Activated naive CD8-positive, alpha-beta T cell treated with anti-CD3 and anti-CD28 coated beads, Interleukin-2, amount 50 U/mL, for 16 hours (primary cell): ENCODE measurements at places on chromosomes 2 and 18.

DNA sequence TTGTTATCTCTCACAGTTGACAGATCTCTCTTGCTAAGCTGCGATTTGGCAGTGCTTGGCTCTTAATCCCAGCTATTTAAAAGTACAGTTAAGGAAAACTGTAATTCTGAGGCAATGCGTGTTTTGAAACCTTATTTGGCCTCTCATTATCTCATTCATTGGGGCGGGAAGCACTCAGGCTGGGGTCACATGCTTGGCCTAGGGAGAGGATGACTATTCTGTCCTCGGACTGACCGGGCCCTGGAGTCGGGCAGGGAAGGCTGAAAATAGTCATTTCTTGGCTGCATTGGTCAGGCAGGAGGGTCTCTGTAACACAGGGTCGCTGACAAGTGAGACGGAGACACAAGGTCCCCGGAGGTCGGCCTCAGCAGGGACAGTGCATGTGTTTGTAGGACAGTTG lies 20.2 kb upstream of the EMILIN2 start:
- DNase-seq: no peak

DNA sequence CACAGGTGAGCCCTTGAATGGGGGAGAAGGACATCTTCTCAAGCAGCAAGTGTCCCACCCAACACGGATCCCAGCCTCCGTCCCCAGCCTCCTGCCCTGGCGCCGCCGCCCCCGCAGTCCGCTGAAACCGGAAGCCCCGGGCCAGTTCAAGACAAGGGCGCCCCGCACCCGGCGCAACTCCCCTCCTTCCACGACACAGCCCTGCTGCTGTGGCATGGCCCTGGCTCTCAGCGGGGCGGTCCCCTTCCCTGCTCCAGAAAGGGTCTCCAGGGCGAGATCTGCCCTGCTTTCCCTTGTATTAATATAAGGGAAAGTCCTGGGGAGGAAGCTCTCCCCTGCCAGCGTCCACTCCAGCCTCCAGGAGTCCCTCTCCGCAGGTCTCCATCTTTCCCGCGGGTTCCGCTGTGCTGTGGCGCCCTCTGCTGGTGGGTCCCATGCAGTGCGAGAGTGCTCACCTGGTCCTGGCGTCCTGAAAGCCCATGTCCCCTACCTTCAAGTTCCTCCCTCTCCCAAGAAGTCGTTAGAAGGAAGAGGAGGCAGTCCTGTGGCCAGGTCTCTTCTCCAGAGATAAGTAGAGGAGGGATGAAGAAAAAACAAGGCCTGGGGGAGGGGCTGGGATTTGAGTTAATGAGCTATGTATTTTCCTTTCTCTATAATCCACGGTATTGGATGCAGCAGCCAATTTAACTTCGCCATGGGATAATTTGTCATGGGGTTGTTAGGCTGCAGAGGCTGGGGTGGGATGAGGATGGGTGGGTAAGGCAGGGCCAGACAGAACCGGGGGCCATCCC lies 176.0 kb downstream of the SMAD2 start:
- no peak for DNase-seq

DNA sequence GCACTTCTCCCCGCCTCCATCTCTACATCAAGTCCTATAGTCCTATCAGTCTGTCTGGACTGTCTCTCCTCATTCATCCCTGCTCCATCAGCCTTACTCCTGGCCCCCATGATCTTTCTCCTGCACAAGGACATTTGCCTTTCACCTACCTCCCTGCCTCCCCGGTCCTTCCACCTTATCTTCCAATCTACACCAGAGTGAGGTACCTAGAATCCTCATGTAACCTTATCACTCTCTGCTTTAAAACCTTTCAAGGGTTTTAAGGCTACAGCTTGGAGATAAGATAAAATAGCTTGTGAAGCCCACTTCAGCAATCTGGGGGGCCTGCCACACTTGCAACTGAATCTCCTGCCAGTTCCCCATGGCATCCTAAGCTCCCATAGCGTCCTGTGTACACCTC lies 12.8 kb downstream of the CDC42EP3 start:
- DNase-seq: no peak

DNA sequence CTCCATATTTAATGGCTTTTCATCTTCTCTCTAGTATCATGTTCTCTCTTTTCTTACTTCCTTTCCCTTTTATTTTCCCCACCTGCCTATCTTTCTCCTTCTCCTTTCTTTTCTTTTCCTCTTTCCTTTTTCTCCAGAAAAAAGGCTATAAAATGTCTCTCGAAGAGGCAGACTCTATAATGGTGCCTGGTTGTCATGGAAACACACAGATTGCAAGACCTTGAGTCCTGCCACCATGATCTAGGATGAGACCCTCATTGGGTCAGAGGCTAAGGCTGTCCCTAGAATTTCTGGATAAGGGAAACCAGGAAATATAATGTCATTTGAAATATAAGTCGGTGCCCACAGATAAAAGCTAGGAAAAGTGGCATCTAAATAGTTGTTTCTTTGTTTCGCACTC lies 36.5 kb upstream of the LHCGR start:
- DNase-seq: no peak

DNA sequence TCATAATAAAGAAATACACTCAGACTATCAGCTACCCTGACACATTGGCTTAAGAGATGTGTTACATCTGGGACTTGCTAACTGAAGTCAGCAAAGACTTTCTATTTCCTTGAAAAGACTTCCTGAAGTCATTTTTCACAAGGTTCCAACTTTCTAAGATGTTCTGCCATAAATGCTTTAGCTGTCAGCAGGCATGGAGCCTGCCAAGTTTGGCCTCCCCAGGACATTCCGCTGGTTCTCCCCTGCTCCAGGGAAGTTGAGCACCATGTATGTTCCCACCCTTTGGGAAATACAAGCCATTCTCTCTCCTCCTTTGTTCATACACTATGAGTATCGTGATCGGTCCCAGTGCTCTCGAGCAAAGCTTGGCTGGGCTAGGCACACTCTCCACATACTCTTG lies 202.7 kb upstream of the CCDC68 start:
- DNase-seq: no peak

- no peak for DNase-seq
Measured at GRCh38 chr2:222977121-222977520, 74.9 kb upstream of the KCNE4 start.

DNA sequence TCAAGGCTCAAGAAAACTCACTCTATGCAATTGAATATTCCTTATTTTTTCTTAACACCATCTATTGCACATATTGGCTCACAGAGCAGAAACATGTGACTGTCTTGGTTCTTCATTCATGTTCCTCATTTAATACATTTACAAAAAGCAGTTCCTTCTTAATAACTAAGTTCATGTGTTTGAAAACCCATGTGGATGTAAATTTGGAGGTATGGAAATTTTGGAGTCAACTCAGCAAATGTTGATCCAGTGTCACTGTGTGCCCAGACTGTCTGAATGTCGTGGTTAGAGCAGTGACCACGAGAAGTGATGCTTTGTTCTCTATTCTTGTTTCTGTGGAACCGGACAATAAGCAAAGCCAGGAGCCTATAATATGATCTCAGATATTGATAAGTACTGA lies 299.1 kb downstream of the SETBP1 start:
- DNase-seq: no peak

GRCh38 chr2:625415-626333 lies 51.5 kb downstream of the TMEM18 start:
- no peak for DNase-seq

DNA sequence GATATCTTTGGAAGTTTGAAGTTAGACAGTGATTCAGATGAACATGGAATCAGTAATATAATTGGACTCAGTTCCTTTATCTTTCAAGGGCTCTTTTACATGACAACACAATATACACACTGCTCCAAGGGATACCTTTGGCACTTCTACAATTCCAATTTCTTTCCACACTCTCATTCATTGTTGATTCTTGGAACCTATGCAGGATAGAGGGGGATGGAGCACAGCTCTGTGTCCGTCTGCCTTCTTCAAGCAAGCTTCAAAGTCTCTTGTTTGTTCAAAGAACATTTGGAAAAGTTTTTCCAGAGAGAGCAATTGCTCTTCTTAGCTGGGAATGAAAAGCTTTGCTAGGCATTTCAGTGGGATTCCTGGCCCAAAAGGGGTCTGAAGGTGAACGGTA lies 276.2 kb upstream of the ZEB2 start:
- DNase-seq: no peak

DNA sequence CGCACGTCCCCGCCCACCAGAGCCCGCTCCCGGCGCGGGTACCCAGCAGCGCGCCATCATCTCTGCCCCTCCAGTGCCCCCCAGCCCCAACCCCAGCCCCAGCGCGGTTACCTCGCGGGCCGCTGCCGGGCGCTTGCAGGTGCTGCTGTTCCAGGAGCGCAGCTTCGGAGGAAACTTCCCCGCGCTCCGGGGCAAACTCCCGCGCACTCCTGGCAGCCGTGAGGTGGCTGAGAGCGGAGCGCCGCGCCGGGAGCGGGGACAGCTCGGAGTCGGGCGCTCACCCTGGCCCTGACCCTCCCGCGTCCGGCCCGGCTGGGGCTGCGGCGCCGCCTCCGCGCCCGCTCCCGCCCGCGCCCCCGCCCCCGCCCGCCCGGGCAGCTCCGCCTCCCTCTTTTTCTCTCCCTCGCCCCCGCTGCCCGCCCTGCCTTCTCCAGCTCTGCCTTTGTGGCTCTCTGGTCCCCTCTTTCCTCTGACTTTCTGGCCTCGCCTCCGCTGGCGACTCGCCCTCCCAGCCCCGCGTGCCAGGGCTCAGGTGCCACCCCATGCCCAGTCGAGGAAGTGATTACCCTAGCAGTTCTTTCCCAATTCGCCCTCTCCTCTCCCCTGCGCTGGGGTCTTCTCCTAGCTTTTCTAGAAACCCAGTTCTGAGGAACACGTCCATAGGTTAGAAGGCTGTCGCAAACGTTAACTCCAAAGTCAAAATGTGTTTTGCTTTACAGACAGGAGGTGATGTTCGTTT lies at the start of gene CHST9:
CHST9 (minus strand) TSS at position 284 of the 739 bp plus-strand sequence. CDS start 42,499 bp downstream, outside the sequence.
- DNase-seq: no peak

DNA sequence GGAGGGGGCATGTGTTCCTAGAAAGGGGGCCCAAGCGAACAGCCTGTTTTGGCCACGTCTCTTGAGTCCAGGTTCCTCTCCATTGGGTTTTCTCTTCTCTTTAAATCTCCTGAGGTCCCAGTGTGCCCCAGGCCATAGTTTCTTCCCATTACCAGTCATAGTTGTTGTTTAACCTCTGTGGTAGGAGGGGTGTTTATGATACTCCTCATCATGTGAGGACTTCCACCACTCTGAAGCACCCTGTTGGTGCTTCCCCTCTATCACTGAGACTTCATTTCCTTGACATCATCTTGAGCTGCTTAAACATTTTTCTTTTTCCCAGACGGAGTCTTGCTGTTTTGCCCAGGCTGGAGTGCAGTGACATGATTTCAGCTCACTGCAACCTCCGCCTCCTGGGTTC lies 45.9 kb downstream of the WIPF1 start:
- DNase-seq: no peak

- DNase-seq: no peak
Measured at GRCh38 chr2:237297421-237298150, 116.4 kb downstream of the COL6A3 start.

GRCh38 chr2:233974530-233975071 lies 57.4 kb downstream of the TRPM8 start:
- DNase-seq: no peak

DNA sequence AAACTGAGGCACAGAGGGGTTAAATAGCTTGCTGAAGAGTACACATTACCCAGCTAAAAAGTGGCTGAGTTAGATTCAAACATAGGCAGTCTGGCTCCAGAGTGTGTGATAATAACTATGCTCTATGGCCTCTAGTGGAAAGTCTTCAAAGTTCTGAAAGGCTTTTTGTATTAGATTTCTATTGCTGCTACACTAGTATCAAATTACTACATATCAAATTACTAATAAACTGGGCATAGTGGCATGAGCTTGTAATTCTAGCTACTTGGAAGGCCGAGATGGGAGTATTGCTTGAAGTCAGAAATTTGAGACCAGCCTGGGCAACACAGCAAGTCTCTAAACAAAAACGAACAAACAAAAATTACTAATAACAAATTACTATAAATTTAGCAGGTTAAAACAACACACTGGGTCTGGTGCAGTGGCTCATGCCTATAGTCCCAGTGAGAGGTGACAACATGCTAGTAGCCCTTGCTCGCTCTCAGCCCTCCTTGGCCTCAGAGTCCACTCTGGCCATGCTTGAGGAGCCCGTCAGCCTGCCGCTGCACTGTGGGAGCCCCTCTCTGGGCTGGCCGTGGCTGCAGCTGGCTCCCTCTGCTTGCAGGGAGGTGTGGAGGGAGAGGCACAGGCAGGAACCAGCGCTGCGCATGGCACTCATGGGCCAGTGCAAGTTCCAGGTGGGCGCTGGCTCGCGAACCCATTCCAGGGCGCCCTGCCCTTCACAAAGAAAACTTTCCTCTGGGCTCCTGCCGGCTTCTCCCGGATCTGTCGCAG lies 38.2 kb upstream of the TWSG1 start:
- DNase-seq: no peak

- DNase-seq: no peak
Measured at GRCh38 chr2:134466141-134466540, 212.3 kb downstream of the MGAT5 start.

GRCh38 chr18:50428531-50429206 lies 53.8 kb downstream of the SKA1 start:
- DNase-seq: no peak

DNA sequence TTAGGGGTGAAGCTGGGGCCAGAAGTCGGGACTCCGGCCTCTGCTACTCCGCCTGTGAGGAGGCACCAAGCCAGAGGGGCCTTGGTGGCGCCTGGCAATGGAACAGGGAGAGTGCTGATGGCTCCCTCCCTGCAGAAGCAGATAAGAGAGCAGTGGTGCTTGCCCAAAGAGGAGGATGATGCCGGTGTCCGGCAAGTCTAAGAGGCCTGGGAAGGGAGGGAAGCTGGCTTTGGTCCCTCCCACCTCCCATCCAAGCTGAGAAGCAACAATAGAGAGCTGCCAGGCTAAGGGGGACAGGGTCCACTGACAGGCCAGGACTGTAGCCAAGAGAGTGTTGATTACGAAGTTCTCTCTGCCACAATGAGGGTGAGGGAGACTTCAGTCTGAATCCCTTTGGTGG lies 479.5 kb downstream of the TNS1 start:
- DNase-seq: no peak

DNA sequence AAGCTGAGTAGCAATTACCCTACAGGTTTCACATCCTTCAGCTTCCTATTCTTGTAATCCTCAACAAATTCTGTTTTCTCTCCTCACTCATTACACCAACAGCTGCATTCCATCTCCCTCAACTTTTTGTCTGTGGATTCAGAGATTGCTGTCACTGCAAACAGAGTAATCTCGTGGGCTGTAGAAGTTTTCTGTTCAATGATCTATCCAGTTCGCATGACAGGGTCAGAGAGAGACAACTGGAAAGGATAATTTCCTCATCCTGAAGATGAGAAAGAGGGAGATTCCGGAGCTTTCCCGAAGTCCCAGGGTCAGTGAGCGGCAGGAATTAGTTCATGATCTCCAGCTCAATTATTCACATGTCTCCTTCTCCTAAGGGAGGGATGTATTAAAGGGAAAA lies 75.7 kb downstream of the MYO5B start:
- DNase-seq: no peak

- no peak for DNase-seq
Measured at GRCh38 chr2:241019441-241020139, 21.2 kb downstream of the SNED1 start.
